Osteoblast (primary cell): ENCODE measurements at places on chromosomes 2 and 18. TPM values are rescaled to one million over a fixed set of nuclear protein-coding genes. Genes with fewer than 3 reads are reported as not detected.

Gene VWA3B
- 0.59 TPM in 1 of 2 replicates, not detected in the other for total RNA-seq

Gene SCN7A
- total RNA-seq, result not detected in 2 replicates

Gene SDC1
- total RNA-seq, result 7.6 and 11.8 TPM in 2 replicates

Gene CYP26B1
- under 0.01 TPM in 2 replicates for total RNA-seq

Gene LHCGR
- not detected in 2 replicates for total RNA-seq
